Mesothelial cell of epicardium (in vitro differentiated cells): ENCODE measurements at places on chromosomes 13 and 19.
A peak's percentile ranks its signal among the peaks of the same experiment; 100 is the strongest.

DNA sequence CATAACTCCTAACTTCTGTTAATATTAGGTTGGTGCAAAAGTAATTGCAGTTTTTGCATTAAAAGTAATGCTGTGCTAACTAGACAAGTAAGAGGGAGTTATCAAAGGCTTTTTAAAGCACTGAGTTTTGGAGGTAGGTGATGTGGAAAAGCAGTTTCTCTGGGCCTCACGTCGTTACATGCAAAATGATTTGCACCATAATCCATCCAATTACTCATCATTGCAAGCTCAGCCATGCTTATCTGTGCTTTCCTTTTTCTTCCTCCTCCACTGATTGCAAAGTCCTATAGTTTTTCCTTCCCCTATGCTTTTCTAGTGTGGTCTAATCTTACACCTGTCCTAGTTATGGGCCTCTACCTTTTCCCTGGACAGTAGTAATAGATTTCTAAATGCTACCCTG is 35.4 kb upstream of the INTS6 start:
- H3K4me1 ChIP-seq: no peaks in the 10 kb centered on the region
- no peaks in the 10 kb centered on the region for H3K27me3 ChIP-seq
- H3K36me3 ChIP-seq: no peaks in the 10 kb centered on the region
- H3K4me3 ChIP-seq: no peak overlapping the region

GRCh38 chr13:106173346-106173745 is 362.1 kb downstream of the EFNB2 start:
- H3K36me3 ChIP-seq: no peaks in the 10 kb centered on the region
- no peak overlapping the region for H3K4me3 ChIP-seq
- H3K27me3 ChIP-seq: no peaks in the 10 kb centered on the region
- peaks cover 25% of the 10 kb centered on the region for H3K4me1 ChIP-seq
- DNase-seq: no peak
- H3K27ac ChIP-seq: no peak overlapping the region

GRCh38 chr13:76245920-76246319 is 609.8 kb downstream of the LMO7 start:
- DNase-seq: no peak
- H3K4me3 ChIP-seq: no peak overlapping the region
- H3K27me3 ChIP-seq: peaks cover 4% of the 10 kb centered on the region

- H3K4me3 ChIP-seq: peak within 1 kb of the TSS; percentile 77
- H3K36me3 ChIP-seq: no peaks in the 10 kb centered on the region
- DNase-seq: no peak
- H3K27ac ChIP-seq: peak within 1 kb of the TSS; percentile 90
- H3K27me3 ChIP-seq: no peaks in the 10 kb centered on the region
- peaks cover 13% of the 10 kb centered on the region for H3K4me1 ChIP-seq
Observed at GRCh38 chr19:1248139-1248785, at the start of gene MIDN. MIDN (plus strand) TSS chr19:1248583; CDS start chr19:1250297, 1,714 bp downstream.

DNA sequence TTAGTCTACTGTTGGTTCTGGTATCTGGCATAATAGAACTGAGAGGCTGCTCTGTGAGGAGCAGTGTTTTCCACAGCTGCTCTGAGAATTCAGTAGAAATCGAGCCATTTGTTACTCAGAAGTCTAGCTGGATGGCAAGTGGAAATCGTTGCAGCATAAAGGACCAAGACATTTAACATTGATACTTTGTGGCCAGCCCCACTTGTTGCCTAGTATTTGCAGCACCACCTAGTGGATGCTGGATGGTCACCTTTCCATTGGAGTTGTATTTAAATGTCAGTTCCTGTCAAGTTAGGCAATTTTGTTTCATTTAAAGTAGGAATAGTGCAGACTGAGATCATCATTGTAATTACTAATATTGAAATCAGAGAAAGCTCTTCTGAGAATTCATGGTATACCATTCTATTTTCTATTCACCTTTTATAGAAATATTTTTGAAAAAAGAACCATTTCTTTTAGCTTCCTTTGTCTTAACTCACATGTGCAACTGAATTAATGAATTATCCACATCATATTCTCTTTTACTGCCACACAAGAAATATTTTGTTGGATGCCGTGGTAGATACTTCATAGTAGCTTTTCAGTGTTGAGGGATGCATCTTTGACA is 64.6 kb downstream of the PDS5B start:
- H3K4me1 ChIP-seq: peaks cover 3% of the 10 kb centered on the region
- H3K27ac ChIP-seq: no peak overlapping the region
- no peaks in the 10 kb centered on the region for H3K27me3 ChIP-seq
- no peak for DNase-seq
- H3K4me3 ChIP-seq: no peak overlapping the region

DNA sequence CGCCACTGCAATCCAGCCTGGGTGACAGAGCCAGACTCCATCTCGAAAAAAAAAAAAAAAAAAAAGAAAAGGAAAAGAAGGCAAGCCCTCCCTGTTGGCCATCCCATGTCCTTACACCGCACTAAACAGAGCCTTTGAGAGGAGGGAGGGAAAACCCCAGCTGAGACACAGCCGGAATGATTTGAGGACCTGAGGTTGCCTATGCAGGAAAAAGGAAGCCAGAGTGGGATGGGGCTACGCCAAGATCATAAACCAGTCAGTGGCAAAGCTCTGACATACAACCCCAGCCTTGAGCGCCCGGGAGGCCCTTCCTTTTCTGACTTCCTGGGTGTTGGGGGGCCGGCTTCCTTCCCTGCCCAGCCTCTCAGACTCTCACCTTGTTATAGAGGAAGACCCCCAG is 12.5 kb upstream of the CHERP start:
- no peak overlapping the region for H3K27ac ChIP-seq
- H3K4me3 ChIP-seq: no peak overlapping the region
- peaks cover 1% of the 10 kb centered on the region for H3K4me1 ChIP-seq
- H3K27me3 ChIP-seq: no peaks in the 10 kb centered on the region
- DNase-seq: no peak
- H3K36me3 ChIP-seq: peaks cover 21% of the 10 kb centered on the region

GRCh38 chr13:19581675-19582074 is 20.3 kb upstream of the TPTE2 start:
- no peak overlapping the region for H3K4me3 ChIP-seq
- no peak overlapping the region for H3K27ac ChIP-seq
- DNase-seq: no peak
- H3K27me3 ChIP-seq: no peaks in the 10 kb centered on the region
- H3K4me1 ChIP-seq: no peaks in the 10 kb centered on the region

- peaks cover 11% of the 10 kb centered on the region for H3K4me1 ChIP-seq
- H3K4me3 ChIP-seq: no peak overlapping the region
- H3K27me3 ChIP-seq: peaks cover 27% of the 10 kb centered on the region
- H3K36me3 ChIP-seq: no peaks in the 10 kb centered on the region
- H3K27ac ChIP-seq: no peak overlapping the region
Observed at GRCh38 chr13:24741016-24741662, 22.8 kb upstream of the RNF17 start.
